ENCODE measurements at places on chromosomes 12 and 14.

DNA sequence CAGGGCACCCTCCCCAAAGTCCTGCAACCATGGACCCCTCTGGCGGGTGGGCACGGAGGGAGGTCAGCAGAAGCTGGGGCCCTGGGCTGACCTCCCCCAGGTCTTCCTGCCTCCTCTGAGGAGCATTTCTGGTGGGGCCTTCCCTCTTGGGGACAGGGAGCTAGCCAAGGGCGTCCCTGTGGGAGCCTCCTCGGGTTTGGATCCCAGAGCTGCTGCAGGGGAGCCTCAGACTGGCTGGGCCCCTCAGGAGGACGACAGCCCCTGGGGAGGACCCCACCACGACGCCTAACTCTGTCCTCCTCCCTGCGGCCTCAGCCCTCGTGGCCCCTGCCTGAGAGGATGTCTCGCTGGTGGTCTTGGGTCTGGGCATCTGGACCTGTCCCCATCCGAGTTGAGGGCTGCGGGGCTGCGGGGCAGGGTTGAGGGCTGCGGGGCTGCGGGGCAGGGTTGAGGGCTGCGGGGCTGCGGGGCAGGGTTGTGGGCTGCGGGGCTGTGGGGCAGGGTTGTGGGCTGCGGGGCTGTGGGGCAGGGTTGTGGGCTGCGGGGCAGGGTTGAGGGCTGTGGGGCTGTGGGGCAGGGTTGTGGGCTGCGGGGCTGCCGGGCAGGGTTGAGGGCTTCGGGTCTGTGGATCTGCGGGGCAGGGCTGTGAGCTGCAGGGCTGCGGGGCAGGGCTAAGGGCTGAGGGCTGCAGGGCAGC is 37.4 kb downstream of the FBRSL1 start:
- DNase-seq = no peak

DNA sequence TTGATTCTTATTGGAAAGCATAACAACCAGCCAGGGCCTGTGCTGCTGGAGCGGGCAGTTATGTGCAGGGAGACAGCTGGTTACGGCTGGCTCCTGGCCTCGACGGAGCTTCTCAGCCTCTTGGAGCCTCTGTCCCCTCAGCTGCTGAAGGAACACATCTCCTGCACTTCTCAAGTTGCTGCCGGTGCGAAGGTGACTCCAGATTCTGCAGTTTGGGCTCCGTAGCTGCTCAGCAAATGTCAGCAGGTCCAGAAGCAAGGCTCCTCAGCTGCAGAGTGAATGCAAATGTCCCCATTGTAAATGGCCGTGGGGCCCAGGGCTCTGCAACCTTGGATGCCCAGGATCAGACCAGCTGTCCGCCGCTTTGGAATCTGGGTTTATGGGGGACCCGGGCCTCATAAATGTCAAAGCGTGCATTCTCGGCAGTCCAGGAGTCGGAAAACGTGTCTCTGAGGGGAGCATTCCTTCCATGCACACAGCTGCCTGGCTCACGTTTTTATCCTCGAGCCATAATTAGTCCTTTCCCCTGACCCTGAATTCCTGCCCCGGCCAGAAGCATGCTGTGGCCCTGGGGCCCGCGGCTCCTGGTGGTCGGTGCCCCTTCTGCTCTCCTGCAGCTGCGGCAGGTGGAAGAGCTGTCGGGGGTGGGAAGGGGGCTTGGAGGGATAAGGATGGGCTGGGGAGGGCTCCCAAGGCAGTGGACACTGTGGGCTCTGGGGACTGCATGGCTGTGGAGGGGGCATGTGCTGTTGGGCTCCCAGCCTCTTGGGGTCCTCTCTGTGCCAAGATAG is 106.0 kb downstream of the KIF26A start:
- DNase-seq = no peak

- no peak for DNase-seq
These were observed 31.1 kb upstream of the INF2 start for GRCh38 chr14:104658325-104658712.

- no peak for DNase-seq
These were observed 20.1 kb downstream of the PLEKHG7 start for GRCh38 chr12:92722897-92723296.

GRCh38 chr12:18072723-18073122 is 17.3 kb downstream of the RERGL start:
- no peak for DNase-seq

DNA sequence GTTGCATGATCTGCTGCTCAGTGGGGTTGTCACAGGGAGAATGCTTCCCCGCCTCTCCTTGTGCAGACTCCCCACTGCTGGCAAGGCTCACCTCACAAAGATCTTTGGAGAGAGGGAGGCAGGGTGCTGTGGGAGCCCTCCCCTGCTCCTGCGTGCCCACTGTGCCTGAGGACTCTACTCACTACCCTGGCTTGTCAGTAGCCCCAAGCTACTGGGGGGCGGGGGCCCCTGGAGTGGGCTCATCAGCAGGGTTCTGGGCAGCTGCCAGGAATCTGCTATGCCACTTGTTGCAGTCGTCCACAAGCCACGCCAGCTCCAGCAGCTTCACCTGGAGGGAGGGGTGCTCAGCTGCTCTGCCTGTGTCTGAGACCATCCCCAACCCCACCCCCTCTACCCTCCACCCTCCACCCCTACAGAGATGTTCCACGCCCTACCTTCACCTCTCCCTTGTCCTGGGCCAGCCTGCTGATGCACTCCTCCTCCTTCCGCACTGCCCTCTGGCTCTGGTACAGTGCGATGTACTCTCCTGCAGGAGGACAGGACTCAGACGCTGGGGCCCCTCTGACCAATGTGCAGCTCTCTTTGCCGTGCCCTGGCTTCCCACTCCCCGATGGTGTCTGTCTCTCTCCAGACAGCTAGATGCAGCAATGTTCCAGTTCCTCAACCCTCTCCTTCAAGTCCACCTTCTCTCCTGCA is 14.2 kb upstream of the BLTP3B start:
- no peak for DNase-seq

GRCh38 chr12:2094597-2094996 is 41.8 kb downstream of the CACNA1C start:
- no peak for DNase-seq

GRCh38 chr12:4056910-4057845 is 184.0 kb upstream of the PARP11 start:
- DNase-seq = no peak

DNA sequence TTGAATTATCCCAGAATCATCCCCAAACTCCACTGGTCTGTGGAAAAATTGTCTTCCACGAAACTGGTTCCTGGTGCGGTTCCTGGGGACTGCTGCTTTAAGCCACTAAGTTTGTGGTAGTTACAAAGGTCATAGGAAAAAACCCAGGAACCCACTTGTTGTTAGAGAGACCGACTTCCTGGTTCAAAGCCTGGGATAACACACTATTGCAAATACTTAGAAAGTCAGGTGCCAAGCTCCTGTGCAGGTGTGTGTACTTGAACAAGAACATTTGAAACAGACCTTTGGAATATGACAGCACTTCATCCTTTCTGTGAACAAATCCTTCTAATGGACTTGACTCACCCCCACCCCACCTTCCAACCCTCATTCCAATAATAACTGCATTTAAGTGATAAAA is 519.6 kb downstream of the GLT1D1 start:
- DNase-seq = no peak

- DNase-seq = no peak
These were observed 12.9 kb upstream of the OXA1L start for GRCh38 chr14:22753586-22753985.

GRCh38 chr14:64891173-64891838 is 11.6 kb upstream of the SPTB start:
- DNase-seq = no peak

- DNase-seq = no peak
These were observed 111.3 kb downstream of the RMST start for GRCh38 chr12:97573901-97574300.

DNA sequence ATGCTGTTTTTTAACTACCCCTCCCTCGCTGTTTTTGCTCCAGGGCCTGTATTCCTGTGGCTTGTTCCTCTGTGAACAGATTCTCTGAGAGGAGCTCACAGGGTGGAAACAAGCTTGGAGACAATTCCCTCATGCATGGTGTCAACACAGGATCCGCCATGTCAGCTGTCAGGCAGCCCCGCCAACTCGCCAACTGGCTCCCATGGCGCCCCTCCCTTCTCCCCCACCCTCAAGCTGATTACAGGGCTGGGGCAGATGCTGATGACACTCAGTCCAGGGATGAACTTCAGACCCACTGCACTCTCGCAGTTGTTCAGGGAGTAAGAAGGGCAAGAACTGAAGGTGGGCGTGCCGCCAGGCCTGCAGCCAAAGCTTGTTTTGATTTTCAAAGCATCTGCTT is 229.9 kb downstream of the NTF3 start:
- no peak for DNase-seq

DNA sequence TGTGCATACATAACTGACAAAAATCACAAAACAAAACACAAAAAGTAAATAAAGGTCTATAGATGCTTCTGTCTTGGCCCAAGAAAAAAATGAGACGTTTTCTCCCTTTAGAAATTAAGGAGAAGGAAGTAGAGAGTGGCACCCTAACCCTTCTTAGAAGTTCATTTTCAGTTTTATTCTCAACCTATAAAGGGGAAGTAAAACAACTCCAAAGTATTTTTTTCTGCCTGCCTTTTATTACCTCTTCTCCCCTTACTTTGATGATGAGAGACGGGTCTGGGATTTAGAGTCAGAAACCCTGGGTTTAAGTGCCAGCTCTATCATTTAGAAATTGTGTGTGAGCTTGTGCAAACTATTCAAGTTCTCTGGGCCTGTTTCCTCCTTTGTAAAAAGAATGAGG is 2.8 kb downstream of the PRIM1 start:
- DNase-seq = no peak

GRCh38 chr12:70002097-70002911 is 177.3 kb downstream of the MYRFL start:
- no peak for DNase-seq

DNA sequence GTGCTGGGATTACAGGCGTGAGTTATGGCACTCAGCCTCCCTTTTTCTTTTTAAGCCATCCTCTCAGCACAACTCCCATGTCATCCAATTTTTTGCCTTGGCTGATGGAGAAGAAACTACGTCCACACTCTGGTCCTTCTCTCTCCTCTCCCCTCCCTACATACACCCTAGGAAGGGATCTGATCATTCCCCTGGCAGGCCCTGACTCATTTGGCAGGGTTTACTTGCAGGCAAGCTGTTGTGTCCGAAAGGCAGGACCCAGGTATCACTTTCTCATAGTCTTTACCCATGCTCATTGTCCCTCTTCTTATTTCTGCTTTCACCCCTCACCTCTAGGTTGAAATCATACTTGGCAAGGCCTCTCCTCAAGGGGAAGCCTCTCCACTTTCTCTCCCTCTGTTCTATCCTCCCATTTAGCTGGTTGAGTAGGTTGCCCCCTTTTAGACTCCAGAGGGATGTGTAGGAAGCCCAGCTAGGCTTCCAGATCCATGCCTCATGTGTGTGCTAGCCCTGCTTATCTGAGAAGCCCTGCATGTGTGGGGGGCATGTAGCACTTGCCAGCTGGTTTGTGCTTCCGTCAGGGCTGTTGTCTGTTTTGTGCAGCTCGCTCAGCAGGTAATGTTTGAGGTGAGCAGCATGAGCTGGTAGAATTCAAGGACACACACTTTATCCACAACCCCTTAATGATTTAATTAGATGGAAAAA is 14.8 kb downstream of the GPR19 start:
- DNase-seq = no peak

DNA sequence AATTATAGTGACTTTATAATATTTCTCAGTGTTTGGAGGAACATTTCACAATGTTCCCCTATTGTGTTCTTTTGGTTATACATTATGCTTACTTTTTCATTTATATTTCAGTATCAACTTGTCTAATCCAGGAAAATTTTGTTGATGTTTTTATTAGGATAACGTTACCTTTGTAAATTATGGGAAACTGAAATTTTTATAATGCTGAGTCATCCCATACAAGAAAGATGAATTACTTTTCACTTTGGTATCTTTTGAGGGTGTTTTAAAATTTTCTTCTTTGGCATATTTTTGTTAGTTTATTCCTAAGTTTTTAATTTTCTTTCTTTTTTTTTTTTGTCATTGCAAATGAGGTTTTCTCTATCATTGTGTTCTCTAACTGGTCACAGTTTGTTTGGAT is 542.7 kb downstream of the SLC16A7 start:
- DNase-seq = no peak

GRCh38 chr12:107822356-107822755 is 47.9 kb downstream of the ASCL4 start:
- DNase-seq = no peak

DNA sequence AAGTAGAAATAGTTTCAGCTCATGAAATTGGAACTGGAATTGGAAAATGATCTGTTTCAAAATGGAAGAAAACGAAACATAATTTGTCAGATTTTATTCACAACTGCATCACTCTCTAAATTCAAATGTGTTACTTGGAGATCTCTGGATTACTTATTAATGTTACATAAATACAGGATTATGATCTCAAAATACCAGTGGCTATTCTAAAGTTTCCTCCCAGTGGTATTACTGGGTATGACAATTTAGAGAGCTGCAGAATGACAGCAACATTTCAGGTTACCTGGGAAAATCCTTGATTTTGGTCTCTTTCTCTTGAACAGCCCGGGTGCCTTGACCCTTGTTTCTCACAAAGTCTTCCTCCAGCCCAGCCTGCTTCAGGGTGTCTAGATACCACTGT is 14.2 kb downstream of the FAM161B start:
- DNase-seq = no peak

- no peak for DNase-seq
These were observed 42.9 kb upstream of the NR2C1 start for GRCh38 chr12:95116341-95116740.

- DNase-seq = peak; percentile 28
These were observed 461 bp downstream of the SLC8A3 start for GRCh38 chr14:70188322-70188658.

DNA sequence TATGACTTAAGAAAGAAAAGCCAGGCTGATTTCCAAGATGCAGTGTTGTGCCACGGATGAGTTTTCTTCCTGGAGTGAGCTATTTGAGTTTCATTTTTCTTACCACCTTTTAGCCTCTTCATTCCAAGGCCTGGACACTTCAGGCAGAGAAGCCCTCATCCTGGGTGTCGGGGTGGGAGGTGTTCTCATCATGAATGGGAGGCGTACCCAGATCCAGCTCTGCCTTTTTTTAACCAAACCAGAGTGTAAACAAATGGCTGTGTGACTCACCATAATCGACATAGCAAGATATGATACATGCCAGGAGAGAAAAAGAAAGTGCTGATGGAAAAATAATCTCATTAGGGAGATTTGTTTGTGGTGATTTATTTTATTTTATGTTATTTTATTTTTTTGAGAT is 79.9 kb downstream of the ARF6 start:
- no peak for DNase-seq

DNA sequence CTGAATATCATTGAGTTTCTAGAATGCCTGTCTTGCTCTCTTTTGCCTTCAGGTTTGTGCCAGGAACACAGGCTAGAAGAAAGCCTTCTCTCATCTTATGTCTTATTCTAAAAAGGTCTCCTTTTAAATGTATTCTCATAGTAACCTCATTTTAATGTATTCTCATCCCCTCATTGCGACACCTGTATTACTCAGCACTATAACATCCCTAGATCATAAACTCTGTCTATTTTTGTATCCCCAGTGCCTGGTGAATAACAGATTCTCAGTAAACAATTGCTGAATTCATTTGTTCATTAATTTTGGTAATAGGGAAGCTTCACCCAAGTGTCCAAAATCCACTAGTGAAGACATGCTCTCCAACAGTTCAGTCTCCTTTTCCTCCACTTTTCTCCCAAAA is 8.8 kb upstream of the LRRK2 start:
- no peak for DNase-seq
